Upper lobe of left lung (tissue), 6 donors: ENCODE measurements at places on chromosomes 6 and 20. TPM values are rescaled to one million over a fixed set of nuclear protein-coding genes. Genes with fewer than 3 reads are reported as not detected.

SLC35D3 gene
- not detected for total RNA-seq

BPI gene
- 0.76 TPM for total RNA-seq

ANGPT4 gene
- 0.39 TPM for total RNA-seq

RAE1 gene
- 31.0 TPM for total RNA-seq

PRSS16 gene
- total RNA-seq, result 21.0 TPM
